NCI-H524 treated with DMSO at 0.1 percent for 48 hours (cell line): ENCODE measurements at places on chromosomes 2 and 18.

- DNase-seq, result no peak
Observed at GRCh38 chr18:7585276-7585670, 18.2 kb downstream of the PTPRM start.

GRCh38 chr2:133393895-133394294 lies 174.4 kb downstream of the NCKAP5 start:
- DNase-seq, result no peak

GRCh38 chr18:10070561-10071000 lies 156.8 kb downstream of the VAPA start:
- DNase-seq, result no peak

DNA sequence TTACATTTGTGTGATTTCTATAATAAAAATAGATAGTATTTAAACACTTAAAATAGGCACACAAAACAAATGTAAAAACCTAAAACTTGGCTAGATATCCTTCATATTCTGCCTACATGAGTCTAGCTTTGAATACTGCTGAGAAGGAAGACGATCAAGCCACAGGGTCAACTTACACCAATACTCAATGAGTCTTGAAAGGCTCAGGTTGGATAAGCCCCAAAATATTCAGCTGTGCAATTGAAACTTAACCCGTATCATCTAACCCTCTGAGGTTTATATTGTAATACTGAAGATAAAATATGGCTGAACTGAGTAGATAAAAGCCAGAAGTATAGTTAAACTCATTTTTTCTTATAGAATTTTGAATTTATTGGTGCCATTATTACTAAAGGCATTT lies 313.0 kb upstream of the NRXN1 start:
- DNase-seq, result peak; percentile 35

DNA sequence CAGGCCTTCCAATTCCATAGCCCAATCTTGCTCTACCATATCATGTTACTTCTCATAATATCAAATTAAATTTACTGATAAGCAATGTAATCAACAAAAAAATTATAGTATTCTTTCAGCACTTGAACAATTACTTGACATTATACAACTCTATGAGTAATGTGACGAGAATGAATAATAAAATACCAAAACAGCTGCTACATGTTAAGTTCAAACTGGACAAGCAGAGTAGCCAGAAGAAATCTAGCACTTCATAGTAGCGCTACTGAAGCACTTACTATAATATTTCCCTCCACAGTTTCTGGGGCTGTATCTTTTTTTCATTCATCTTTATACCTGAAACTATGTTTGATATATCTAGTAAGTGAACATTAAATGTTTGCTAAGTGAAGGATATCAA lies 14.9 kb downstream of the PPP3R1 start:
- DNase-seq, result no peak

GRCh38 chr2:107419191-107419590 lies 407.5 kb upstream of the RGPD4 start:
- no peak for DNase-seq

GRCh38 chr2:18704276-18704675 lies 114.9 kb upstream of the NT5C1B start:
- DNase-seq, result no peak

- DNase-seq, result no peak
Observed at GRCh38 chr2:184598002-184598315, 370 bp upstream of the ZNF804A start.

- DNase-seq, result no peak
Observed at GRCh38 chr2:20609349-20609994, 41.4 kb downstream of the HS1BP3 start.

DNA sequence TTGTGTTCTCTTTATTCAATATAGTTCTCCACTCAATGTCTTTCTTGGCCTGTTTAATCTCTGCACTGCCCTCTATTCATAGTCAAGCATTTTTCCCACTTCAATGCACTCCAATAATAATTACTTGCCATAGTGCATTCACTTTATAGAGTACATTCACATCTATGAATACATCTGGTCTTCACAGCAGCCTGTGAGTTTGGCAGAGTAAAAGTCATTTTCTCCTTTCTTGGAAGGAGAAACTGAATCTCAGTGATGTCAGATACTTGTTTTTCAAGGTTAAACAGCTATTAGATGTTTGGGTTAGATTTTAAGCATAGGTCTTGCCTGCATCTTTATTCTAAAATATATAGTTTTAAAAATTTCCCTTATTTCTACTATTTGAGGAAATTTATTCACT lies 373.2 kb downstream of the TRIB2 start:
- no peak for DNase-seq

GRCh38 chr18:75252136-75252535 lies 41.5 kb downstream of the TSHZ1 start:
- no peak for DNase-seq

GRCh38 chr2:217338306-217338916 lies 478.5 kb upstream of the TNP1 start:
- DNase-seq, result no peak

- no peak for DNase-seq
Observed at GRCh38 chr2:168961450-168962229, 60.5 kb downstream of the G6PC2 start.

GRCh38 chr2:236178890-236179235 lies 10.7 kb upstream of the GBX2 start:
- DNase-seq, result peak; percentile 18

GRCh38 chr2:15788455-15788829 lies 151.9 kb upstream of the MYCN start:
- DNase-seq, result no peak

DNA sequence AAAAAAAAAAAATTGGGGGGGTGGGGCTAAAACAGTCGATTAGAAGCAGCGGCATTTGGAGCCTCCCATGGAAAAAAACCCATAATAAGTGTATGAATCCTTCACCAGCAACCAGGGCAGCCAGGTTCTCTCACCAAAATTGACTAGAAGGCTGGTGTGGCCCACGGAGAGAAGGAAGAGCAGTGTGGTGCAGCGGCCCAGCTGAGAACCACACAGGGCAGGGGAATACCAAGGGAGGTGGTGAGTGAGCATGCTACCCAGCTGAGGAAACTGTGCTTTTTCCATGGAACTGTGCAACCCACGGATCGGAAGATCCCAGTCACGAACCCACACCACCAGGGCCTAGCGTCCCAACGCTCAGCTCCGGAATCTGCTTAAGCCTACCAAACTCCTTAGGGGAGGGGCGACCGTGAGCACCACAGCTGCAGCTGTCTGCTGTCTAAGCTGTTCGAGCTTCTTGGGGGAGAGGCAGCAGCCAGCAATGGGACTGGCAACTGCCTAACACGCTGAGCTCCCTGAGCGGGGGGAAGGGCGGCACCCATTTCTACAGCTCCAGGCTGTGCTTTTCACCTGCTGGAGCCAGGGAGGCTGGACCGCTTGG lies 1037.2 kb upstream of the ACVR2A start:
- DNase-seq, result no peak

DNA sequence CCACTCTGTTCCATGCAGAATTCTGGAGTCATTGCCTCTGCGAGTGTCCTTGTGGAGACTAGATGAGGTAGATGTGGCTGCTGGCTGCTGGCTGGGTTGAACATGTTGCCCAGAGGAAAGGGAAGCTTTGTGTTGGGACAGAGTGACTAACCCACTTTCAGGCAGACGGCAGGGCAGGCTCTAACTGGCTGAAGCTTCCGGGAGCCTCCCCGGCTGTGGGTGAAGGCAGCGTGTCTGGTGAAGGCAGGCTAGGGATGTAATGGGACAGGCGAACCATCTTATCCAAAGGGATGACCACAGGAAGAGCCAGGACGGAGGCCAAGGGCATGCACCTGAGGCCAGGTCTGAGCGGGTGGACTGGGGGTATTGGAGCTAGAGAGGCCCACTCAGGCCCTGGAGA lies 16.0 kb downstream of the ASPRV1 start:
- no peak for DNase-seq

DNA sequence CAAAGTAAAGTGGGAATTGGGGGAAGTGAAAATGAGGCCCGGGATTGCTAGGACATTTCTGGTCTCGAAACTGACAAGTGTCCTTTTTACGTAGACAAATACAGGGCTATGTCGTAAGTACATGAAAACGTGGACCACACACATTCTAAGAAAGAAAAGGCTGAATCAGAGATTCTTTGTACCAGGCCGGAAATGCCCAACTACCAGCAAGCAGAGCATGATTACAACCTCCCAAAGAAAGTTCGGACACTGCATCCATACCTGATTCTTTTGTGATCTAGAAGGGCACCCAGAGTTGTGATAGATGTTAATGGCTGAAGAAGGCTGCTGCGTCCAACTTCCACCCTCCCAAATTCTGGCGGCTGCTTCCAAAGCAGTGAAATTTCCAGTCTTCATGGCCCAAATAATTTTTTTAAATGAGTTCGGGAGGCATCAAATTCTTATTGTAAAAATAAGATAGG lies 1.7 kb downstream of the RBMS1 start:
- no peak for DNase-seq

DNA sequence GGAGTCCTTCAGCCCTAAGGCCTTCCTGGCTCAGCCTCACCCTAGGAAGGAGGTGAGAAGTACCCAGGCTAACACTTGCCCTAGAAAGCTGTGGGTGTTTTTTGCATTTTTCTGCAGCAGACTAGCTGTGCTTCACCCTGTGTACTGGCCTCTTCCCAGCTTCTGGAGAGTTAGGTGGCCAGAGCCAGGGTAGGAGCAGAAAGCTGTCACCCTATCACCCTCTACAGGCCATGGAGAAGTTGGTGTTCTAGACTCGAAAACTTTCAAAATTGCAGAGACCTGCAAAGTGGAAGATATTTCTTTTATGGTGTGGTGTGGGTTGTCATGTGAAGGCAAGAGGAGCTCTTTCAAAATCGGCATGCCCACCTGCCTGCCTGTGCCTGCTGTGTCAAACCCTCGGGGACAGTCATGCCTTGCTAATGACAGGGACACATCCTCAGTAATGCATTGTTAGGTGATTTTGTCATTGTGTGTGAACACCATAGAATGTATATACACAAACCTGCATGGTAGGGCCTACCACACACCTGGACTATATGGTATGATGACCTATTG lies 29.8 kb downstream of the EHD3 start:
- no peak for DNase-seq

- no peak for DNase-seq
Observed at GRCh38 chr2:180694445-180695421, 285.7 kb upstream of the UBE2E3 start.

GRCh38 chr2:69685321-69686048 lies 41.9 kb upstream of the AAK1 start:
- DNase-seq, result no peak

GRCh38 chr2:164721430-164721829 lies 100.1 kb upstream of the GRB14 start:
- no peak for DNase-seq

- DNase-seq, result no peak
Observed at GRCh38 chr2:51028829-51029228, 3.1 kb downstream of the NRXN1 start.

DNA sequence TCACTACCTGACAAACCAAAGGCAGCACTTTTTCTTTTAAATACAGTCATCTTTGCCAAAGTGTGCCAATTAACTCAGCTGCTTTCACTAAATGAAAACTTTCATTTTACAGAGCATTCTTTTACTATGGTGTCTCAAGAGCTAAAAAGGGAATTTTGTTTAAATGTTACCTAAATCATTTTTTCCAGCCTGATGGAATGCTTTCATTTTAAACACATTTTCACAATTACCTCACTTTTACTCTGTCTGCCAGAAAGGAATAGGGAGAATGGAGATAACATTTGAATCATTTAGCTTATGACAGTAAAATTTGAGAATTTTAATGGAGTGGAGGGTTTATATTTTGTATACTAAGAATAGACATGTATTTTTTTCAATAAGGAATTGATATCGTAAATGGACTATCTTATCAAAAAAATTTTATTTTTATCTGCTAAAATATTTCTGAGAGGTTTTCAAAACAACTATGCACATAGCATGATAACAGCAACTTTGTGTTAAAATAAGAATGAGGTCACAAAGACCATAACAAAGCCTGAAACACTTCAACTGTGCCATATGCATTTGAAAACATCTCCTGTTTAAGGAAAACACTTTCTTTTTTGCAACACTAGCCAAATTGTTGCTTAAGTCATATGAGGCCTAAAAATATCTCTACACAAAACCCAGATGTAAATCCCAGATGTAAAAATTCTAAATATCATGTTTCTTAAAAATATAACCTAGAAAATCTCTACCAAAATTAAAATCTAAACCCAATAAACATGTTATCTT lies 769.9 kb upstream of the FSHR start:
- no peak for DNase-seq

DNA sequence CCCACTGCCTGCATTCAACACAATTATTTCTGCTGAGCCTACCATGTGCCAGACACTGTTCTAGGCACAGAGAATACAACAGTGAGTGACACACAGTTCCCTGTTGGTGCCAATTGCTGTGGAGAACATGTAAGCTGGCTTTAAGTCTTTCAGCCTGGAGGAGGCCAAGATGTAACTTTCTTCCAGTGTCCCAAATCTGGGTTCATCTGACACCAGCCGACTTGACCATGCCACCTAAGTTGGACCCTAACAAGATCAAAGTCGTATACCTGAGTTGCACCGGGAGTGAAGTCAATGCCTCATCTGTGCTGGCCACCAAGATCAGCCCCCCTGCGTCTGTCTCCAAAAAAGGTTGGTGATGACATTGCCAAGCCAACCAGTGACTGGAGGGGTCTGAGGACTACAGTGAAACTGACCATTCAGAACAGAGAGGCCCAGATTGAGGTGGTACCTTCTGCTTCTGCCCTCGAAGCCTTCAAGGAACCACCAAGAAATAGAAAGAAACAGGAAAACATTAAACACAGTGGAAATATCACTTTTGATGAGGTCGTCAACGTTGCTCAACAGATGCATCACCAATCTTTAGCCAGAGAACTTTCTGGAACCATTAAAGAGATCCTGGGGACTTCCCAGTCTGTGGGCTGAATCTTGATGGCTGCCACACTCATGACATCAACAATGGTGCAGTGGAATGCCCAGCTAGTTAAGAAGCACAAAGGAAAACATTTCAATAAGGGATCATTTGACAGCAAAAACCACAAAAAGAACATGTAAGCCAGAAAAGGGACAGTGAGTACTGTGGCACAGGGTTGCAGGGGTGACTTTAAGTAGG lies 6.3 kb downstream of the TRABD2A start:
- no peak for DNase-seq

- no peak for DNase-seq
Observed at GRCh38 chr2:202488671-202489070, 112.5 kb downstream of the BMPR2 start.

- no peak for DNase-seq
Observed at GRCh38 chr2:133107058-133107815, 437.2 kb upstream of the LYPD1 start.
